Activated CD8-positive, alpha-beta T cell treated with anti-CD3 and anti-CD28 coated beads, Interleukin-2, amount 10 ng/mL, durations not matched to agents 7 days and 5 days (primary cell): ENCODE measurements at places on chromosomes 7 and 10.

DNA sequence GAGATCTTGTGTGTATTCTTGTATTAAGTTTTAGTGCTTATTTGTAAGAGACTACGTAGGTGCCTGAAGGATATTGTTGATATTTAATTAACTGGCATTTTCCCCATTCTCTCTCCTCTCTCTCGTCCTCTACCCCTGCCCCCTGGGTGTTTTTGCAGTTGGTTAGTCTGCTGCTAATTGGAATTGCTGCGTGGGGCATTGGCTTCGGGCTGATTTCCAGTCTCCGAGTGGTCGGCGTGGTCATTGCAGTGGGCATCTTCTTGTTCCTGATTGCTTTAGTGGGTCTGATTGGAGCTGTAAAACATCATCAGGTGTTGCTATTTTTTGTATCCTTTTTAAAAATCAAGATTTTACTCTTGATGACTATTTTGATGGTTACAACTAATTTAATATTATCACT, 22.5 kb downstream of the TSPAN13 start:
- no peak for DNase-seq

DNA sequence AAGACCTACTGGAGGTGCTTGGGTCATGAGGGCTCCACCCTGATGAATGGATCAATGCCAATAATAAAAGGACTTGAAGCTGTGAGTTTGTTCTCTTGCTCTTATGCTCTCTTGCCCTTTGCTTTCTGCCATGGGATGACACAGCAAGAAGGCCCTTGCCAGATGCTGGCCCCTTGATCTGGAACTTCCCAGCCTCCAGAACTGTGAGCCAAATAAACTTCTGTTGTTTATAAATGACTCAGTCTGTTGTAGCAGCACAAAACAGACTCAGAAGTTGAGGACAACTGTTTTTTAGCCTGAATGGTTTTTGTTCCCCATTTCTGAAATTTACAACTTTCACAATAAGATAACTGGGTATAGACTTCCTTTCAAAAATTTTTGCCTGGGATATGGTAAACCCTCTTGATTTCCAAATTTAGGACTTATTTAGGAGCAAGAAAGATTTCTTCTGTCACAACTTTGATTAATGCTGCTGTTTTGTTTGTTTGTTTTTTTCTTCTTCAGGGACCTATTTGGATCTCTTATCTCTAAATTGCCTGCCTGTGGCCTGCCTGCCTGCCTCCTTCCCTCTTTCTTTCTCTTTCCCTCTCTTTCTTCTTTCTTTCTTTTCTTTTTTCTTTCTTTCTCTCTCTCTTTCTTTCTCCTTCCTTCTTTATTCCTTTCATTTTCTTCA, 12.1 kb downstream of the ENTPD1 start:
- no peak for DNase-seq

- no peak for DNase-seq
Measured at GRCh38 chr10:117578999-117579590, 36.5 kb downstream of the EMX2 start.

GRCh38 chr7:142063551-142064442, 47.7 kb upstream of the MGAM2 start:
- DNase-seq, result no peak

DNA sequence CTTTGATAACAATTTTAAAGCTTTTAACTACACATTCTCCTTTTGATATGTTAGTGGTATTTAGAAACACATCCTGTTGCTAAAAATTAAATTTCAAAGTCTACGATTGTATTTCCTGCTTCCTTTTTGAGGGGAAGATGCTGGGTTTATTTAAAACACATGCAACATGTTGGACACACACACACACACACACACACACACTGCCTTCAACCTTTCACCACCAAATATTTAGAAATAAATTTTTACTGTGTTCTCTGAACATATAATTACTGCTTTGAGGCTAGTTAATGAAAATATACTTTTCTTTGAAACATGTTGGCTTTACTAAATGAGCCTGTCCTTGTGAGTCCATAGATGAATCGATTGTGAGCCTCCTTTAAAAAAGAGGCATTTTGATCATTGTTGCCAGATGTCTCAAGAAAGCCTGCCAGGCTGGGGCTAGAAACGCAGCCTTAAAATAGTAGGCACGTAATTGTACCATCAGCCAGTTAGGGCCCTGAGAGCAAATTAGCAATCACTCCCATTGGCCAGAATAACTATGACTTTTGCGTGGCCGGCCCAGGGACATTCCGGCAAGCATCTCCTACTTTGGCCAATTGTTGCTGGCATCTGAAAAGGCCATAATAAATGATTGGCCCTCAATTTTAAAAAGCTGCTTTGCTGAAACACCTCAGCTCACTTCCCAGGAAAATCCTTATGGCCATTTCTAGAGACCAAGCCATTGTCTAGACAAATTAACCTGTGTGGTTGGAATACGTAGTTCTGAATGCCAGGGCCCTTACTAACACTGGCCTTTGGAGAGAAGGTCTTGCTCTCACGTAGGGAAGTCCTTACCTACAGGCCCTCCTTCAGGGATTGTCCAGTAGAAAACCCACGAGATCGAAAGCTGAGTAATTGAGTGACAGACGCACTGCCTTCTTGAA, 9.9 kb upstream of the TEX36 start:
- DNase-seq, result no peak

GRCh38 chr10:12902851-12903358, 98.6 kb downstream of the CCDC3 start:
- no peak for DNase-seq
